ENCODE measurements at places on chromosomes 2 and 18.

DNA sequence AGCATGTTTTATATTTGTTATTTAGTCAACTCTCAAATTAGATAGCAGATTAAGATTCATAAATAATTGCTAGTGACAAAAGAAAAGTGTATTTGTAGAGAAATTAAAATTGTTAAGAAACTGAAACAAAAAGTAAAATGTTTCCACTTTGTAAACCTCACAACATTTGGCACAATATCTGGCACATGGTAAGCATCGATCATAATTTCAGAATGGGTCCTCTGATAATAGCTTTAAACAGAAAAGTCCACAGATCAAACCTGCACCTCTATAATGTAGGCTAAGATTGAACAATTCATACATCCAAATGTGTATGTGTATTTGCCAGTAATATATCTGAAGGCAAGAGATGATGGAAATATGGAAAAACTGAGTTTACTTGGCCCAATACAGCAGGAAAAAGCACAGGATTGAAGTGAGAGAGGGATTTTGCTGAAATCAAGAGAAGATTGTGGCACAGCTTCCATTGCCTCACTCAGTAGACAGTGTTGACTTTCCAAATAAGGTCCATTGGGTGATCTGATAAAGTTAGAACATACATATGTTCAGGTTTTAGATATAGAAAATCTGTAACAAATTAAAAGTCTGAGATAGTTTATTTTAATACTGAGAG is 39.4 kb downstream of the COBLL1 start:
- no peak for DNase-seq

DNA sequence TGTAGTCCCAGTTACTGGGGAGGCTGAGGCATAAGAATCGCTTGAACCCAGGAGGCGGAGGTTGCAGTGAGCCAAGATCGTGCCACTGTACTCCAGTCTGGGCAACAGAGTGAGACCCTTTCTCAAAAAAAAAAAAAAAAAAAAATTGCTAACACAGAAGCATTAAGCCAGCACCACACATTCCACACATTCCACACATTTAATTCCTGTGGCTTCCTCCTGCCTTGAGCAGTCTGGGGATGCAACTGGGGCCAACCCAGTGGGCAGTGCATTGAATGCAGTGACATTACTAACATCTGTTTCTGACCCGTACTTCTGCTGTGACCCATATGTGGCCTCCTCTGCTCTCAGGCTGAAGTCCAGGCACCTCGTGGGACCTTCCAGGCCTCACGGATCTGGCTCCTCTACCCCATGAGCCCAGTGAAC is 107.0 kb downstream of the BCL2L11 start:
- no peak for DNase-seq

GRCh38 chr2:221915926-221916325 is 343.8 kb upstream of the EPHA4 start:
- no peak for DNase-seq

DNA sequence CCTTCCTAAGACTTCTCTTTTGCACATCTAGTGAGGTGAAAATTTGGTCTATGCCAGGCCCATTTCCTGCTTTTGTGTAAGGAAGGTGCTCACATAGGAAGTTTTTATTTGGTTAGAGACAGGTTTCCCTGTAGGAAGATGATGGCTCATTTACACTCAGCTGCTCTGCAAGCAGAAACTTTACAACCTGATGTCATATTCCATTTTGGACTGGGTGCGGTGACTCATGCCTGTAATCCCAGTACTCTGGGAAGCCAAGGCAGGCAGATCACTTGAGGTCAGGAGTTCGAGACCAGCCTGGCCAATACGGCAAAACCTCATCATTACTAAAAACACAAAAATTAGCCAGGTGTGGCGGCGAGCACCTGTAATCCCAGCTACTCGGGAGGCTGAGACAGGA is 35.8 kb downstream of the CASP10 start:
- DNase-seq = no peak

DNA sequence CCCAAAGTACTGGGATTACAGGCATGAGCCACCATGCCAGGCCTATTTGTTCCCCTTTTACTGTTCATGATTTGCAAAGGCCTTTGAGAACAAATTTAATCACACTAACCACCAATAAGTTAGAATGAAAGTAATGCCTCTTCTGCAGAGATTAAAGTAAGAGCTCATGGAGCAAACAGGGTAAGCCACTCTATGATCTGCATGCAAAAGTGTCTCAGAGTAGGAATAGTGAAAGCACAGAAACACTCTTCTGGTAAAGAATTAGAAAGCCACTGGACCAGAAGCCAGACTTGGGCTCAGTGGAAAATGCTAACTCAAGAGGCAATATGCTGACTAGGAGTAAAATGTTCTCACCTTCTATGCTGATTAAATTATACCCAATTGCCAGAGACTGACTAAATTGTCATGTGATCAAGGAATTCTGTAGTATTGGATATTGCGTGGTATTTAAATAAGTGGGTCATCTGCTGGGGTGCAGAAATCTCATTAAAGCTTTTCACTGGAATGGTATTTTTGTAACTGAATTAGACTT is 235.3 kb upstream of the ERBB4 start:
- no peak for DNase-seq

GRCh38 chr2:3597567-3597966 is 2.7 kb downstream of the COLEC11 start:
- DNase-seq = no peak

DNA sequence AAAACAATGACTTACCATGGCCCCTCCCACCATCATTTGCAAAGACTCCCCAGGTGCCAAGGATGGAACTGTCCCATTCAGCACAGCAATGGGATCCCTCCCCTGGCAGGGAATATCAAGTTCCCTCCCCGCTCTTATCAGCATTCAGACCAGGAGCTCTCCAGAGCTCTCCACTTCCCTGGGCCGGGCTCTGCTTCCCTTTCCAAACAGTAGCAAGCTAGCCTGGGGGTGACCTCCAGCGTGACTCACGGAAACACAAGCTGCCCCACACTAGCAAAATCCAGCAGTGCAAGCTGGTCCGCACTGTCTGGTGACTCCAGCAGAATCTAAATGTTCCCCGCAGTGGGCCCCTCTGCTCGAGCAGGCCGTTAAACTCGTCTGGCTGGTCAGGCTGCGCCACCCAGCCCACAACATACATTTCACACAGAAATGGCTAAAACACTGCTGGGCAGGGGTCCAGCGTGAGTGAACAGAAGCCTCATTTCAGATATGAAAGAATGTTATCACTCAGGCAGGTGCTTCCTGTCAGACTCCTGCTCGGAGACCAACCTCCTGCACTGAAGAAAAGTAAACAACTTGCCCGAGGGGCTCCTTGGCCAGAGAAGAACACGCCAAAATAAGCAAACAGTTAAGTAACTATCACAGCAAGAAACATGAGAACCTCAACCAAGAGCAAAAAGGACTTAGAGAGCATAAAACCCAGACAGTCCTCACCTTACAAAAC is 33.9 kb downstream of the STAT1 start:
- DNase-seq = no peak

DNA sequence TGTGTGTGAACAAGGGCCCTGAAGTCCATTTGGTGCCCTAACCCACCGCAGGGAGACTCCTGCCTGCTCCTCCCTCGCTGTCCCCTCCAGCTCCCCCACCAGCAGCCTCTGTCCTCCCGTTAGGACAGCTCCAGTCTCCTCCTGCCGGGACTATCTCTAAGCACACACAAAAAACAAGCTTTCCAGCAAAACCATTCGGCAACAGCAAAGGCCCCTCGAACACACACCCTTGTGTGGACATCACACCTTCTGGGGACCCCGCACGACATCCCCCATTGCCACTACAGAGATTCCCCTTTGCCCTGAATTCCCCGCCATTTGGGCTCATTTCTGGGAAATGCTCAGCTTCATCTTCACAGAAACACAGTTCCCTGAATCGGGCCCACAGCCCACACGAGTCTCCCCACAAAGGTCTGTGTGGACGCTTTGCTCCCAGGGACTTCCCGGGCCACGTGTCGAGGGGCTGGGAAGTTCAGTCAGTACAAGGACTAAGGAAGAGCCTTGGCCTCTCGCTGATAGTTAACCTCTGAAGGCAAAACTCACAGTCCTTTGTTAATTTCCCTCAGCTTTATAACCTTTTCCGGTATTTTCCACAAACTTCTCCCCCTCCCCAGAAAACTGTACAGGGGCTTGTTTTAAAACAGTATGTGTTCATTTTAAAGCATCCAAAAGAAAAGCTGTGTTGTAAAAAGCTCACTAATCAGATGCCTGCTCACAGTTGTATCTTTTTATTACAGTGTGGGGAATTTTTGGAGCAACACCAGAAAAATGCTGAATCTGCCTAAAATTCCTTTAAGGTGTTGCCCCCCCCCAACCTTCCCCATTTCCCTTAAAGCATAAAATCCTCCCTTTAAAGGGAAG is 25.9 kb downstream of the SMAD7 start:
- DNase-seq = no peak

GRCh38 chr2:102736110-102736409 is 25.8 kb upstream of the TMEM182 start:
- DNase-seq = no peak

DNA sequence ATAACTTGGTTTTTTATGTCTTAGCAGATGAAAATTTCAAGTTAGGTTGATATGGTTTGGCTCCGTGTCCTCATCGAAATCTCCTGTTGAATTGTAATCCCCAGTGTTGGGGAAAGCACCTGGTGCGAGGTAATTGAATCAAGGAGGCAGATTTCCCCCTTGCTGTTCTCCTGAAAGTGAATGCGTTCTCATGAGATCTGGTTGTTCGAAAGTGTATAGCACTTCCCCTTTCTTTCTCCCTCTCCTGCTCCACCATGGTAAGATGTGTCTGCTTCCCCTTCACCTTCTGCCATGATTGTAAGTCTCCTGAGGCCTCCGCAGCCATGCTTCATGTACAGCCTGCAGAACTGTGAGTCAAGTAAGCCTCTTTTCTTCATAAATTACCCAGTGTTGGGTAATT is 242.1 kb upstream of the TNP1 start:
- DNase-seq = no peak

GRCh38 chr2:226059961-226060627 is 660.6 kb downstream of the NYAP2 start:
- no peak for DNase-seq

GRCh38 chr2:205989271-205990071 is 96.5 kb downstream of the INO80D start:
- DNase-seq = no peak

GRCh38 chr2:163909411-163910080 is 173.7 kb upstream of the FIGN start:
- DNase-seq = no peak

DNA sequence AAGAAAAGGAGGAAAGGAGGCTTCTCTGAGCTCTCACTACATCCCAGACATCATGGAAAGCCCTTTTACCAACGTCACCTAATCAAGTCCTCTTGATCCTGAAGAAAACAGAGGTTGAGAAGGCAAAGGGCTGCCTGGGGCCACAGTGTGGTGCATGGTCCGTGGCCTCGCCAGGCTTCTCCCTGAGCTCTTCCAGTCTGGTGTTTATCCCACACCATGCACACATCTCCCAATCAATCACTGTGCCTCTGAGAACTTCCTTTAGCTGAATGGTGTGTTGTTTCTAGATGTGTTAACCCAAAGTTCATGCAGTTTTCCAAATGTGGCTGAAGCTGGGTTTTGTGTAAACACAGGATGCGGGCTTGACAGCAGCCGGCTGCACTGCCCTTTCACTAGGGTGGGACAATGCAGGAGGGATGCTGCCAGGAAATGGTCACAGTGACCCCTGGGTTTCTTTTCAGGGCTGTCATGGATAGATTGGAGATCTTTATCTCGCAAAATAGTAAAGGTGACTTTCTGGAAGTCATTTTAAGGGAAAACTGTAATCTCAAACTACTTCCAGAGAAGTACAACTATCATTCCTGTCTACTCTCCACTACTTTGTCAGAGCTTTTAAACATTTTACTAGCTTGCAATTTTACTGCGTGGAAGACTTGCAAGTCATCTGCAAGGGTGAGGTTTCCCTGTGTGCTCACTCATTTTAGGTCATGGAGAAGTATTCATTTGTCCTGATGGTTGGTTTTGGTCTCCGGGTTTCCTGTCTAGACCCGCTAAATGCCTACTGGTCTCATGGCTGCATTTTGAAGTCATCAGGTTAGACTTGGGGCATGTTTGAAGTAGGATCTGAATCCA is 54.6 kb downstream of the IL1R2 start:
- DNase-seq = no peak

DNA sequence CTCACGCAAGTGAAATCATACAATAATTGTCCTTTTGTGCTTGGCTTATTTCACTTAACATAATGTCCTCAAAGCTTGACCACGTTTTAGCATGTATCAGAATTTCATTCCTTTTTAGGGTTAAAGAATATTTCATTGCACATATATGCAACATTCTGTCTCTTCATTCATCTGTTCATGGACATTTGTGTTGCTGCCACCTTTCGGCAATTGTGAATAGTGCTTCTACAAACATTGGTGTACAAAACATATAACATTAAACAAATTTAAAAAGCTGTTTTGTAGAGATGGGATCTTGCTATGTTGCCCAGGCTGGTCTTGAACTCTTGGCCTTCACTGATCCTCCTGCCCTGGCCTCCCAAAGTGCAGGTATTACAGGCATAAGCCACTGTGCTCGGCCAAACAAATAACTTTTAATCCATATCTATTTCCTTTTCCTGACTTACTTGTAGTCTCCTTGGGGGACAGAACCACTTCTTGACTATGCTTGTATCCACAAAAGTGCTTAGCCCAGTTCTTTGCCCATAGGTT is 209.3 kb downstream of the SLC4A3 start:
- no peak for DNase-seq

GRCh38 chr2:45771261-45771660 is 119.8 kb downstream of the PRKCE start:
- no peak for DNase-seq

- no peak for DNase-seq
These were observed 10.4 kb downstream of the STON1 start for GRCh38 chr2:48540237-48540935.

- DNase-seq = no peak
These were observed 85.2 kb upstream of the ITGA4 start for GRCh38 chr2:181371782-181372645.

GRCh38 chr2:25039126-25039525 is 2.8 kb upstream of the EFR3B start:
- no peak for DNase-seq

GRCh38 chr2:126808929-126809328 is 89.8 kb upstream of the TEX51 start:
- DNase-seq = no peak

DNA sequence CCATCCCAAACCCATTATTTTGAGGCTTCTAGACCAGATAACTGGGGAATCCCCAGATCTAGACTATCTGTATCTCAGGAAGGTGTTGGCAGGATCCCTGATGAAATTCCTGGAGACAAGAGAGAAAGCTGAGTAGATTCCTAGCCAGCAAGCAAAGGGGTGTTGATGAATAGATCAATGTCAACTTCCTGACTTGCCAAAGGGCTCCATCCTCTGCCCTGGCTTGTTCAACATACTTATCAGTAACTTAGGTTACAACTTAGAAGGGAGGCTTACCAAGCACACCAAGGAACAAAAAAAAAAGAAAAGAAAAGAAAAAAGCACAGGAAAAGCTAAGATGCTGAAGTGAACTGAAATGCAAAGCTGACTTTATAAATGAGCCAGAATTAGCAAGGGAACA is 53.3 kb downstream of the TNS1 start:
- DNase-seq = no peak

GRCh38 chr2:25912851-25913695 is 34.8 kb upstream of the ASXL2 start:
- DNase-seq = no peak

GRCh38 chr2:233022561-233022960 is 9.5 kb upstream of the NGEF start:
- DNase-seq = no peak
